ENCODE measurements at places on chromosomes 1 and 21.

DNA sequence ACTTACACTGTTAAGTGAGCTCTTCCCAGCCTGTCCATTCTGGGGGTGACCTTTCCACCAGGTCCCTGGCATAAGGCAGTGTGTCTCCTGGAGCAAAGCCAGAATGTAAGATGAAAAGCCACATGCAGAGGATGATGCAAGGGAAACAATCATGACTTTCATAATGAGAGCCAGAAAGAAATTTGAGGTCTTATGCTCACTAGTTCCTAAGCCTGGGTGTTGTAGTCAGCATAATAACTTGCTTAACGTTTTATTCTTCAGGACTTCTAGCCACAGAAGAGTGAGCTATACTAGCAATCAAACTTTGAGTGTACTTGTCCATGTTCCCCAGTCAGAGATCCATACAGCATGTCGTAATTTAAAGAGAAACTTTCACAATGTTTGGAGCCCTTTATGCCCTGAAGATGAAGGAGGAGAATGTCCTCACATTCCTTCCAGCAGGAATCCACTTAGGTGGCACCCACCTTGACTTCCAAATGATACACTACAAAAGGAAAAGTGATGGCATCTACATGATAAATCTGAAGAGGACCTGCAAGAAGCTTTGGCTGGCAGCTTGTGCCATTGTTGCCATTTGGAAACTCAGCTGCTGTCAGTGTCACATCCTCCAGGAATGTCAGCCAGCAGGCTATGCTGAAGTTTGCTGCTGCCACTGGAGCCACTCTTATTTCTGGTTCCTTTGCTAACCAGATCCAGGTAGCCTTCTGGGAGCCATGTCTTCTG lies 60.5 kb upstream of the FOXD3 start:
- no peak for DNase-seq

DNA sequence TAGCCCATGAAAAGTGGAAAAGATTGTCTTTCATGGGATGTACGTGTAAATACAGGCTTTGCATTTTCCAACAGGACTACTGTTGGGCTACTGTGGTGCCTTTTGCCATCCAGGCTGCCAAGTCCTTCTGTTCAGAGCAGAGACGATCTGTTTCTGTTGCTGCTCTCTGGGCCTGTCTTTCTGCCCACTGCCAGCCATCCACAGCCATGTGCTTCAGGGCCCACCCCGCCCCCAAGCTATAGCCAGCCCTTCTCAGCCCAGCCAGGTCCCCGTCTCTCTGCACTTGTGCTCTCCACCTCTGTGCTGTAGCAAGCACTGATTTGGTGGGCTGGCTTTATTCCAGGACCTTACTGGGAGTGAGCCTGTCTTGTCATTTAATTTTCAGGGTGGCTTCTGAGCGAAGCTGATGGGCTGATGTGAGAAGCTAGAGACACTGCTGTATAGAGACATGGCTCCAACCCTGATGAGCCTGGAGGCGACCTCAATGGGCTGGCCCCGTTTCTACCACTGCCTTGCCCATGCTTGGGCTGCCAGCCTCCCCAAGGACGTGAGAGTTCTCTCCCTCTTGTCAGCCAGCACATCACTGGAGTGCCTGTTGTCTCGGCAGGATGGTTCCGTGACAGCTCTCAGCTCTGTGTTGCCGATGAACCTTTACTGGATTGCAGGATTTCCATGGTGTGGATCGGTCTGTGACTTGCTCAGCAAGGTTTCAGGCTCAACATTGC lies 137.8 kb downstream of the PEX14 start:
- DNase-seq, result no peak

GRCh38 chr1:240029418-240029817 lies 62.3 kb upstream of the FMN2 start:
- no peak for DNase-seq

- DNase-seq, result no peak
Observed at GRCh38 chr1:209945377-209945776, 7.4 kb downstream of the SYT14 start.

- no peak for DNase-seq
Observed at GRCh38 chr1:38118976-38119375, 72.4 kb upstream of the POU3F1 start.

Data from activated effector memory CD4-positive, alpha-beta T cell treated with Interleukin-2 at 50 U/mL for 16 hours (primary cell).